ENCODE measurements at places on chromosomes 5 and 9.

DNA sequence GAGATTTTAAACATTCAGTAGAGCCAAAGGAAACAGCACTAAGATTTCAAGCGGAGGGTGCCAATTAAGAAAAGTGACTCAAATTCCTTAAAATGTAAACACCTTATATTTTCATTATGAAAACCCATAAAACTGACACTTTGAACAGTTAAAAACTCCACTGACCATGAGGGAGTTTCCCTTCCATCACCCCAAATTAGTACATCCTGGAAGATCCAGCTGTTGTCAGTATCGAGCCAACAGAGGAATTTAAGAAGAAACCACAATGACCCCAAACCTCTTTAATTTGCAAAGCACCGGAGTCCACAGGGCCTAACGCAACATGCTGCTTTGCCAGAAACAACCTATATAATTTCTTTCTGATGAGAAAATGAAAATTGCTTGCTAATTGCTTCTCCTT is 41.3 kb downstream of the ROR2 start:
- DNase-seq, result no peak

- no peak for DNase-seq
Measured at GRCh38 chr5:978054-978453, 30.5 kb upstream of the NKD2 start.

- no peak for DNase-seq
Measured at GRCh38 chr9:7976856-7977255, 177.3 kb upstream of the DMAC1 start.

- no peak for DNase-seq
Measured at GRCh38 chr9:134216449-134216951, 52.1 kb upstream of the RNU6ATAC start.

Measured in NCI-H1436 treated with DMSO at 0.1 percent for 48 hours (cell line).